ENCODE measurements at places on chromosomes 7 and 10.

DNA sequence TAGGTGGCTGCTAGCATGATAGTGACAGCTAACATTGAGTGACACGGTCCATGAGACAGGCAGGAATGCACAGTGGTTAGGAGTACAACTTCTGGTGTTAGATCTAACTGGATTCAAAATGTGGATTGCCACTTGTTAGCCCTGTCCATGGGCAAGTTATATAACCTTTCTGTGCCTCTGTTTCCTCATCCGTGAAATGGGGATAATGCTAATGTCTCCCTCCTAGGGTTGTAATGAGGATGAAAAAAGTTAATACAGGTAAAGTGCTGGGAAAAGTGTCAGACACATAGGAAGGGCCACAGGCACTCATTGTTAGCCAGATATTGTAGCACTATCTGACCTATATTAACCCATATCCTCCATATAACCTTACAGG is 41.8 kb downstream of the TACR2 start:
- no peak for DNase-seq

GRCh38 chr10:12419262-12419847 is 70.0 kb downstream of the CAMK1D start:
- peak; percentile 70 for DNase-seq

GRCh38 chr7:33892945-33893344 is 12.4 kb upstream of the BMPER start:
- no peak for DNase-seq

DNA sequence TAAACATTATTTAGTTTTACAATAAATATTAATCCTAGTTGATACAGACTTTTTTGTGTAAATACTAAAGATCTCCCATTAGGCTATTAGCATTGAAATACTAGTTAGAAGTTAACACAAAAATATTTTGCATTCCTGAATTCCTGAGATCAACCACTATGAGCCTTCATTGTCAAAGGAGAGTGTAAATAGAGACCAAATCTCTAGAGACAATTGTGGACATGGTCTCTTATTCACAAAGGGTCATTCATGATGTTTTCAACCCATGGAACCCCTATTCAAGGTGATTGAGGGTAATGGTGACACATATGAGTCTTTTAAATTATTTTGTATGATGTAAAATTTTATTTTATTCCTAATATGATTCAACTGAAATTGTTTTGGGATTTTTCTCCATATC is 1454.8 kb upstream of the LRRTM3 start:
- DNase-seq = no peak

DNA sequence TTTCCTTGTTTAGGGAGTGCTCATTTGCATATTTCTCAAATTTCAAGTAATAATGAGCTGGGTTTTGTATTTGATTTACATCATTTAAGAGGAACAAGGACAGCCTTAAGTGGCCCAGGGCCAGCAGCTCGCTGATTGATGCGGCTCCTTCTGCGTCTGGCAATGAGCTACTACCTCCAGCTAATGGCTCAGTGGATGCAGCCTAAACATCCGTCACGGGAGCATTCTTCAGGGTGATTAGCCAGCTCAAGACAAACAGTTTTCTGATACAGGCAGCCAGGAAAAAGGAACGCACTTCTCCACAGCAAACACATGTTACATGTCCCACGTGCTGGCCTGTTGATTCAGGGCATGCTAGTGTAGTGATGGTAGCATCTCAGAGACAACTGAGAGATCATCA is 169.3 kb upstream of the TCERG1L start:
- no peak for DNase-seq

Data from Panc1 (cell line).